Calu3 (cell line): ENCODE measurements at places on chromosomes 7 and 10. TPM values are rescaled to one million over a fixed set of nuclear protein-coding genes. Genes with fewer than 3 reads are reported as not detected.

The NKX2-3 gene
- total RNA-seq, result not detected in 2 replicates

The ACBD5 gene
- total RNA-seq, result 34.1 and 38.6 TPM in 2 replicates

The PPP1R9A gene
- 17.9 and 19.4 TPM in 2 replicates for total RNA-seq

DNA sequence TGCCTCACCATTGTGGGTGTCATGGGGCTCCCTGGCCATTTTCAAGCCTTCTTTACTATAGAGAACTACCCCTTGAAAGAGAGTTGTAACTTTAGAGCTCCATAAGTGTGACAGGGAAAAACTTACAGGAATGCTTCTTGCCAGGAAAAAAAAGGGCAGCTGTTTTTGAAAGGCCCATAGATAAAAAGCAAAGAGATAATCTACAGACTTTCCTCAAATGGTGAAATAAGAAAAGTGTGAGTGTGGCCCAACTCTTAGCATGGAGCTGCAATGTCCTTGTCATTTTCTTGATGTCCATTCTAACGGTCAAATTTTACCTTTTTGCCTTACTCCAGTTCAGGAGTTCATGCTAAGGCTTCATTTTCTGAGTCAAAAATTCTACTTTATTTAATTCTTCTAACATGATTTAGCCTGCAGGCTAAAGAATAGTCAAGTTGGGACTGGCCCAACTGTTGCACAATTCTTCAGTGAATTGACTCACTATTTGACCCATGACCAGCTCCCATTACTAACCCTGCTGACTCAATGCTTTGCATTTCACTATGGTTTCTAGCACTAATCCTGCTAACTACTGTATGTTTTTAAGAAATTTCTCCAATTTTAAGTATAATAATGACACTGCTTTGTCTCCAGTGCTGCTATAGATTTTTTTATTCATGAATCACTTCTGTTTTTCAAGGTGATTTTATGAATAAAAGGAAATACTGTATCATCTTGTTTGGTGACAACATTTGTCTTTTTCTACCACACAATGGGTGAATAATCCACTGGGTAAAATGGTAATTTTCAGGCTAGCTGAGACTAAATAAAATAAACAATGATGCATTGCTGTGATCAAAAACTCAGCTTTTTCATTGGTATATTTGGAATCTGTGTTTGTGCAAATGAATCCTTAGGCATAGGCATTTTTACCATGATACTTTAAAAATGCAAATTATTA lies 41.4 kb upstream of the SGCE start:
- DNase-seq, result peak; percentile 48
- H3K36me3 ChIP-seq, result peaks cover 4% of the 10 kb centered on the region
- H3K4me1 ChIP-seq, result peaks cover 13% of the 10 kb centered on the region
- H3K4me3 ChIP-seq, result no peak overlapping the region
- no peak overlapping the region for H3K27ac ChIP-seq
- no peaks in the 10 kb centered on the region for H3K27me3 ChIP-seq

DNA sequence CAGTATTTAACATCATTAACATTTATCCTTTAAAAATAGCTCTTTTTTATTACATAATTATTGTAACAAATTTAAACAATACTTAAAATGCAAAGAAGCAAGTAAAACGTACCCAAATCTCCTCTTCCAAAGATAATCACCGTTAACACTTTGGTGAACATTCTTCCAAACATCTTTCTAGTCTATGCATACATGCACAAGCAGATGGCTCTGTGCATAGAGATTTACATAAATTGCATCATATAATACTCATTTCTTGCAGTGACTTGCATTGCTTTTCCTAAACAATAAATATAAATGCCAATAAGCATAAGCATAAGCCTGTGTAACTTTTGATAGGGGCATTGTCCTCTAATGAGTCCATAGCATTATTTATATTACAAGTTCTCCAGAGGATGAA lies 89.4 kb upstream of the PALS2 start:
- DNase-seq, result no peak
- H3K27ac ChIP-seq, result no peak overlapping the region
- no peaks in the 10 kb centered on the region for H3K36me3 ChIP-seq
- peaks cover 12% of the 10 kb centered on the region for H3K27me3 ChIP-seq
- H3K4me1 ChIP-seq, result peaks cover 3% of the 10 kb centered on the region

DNA sequence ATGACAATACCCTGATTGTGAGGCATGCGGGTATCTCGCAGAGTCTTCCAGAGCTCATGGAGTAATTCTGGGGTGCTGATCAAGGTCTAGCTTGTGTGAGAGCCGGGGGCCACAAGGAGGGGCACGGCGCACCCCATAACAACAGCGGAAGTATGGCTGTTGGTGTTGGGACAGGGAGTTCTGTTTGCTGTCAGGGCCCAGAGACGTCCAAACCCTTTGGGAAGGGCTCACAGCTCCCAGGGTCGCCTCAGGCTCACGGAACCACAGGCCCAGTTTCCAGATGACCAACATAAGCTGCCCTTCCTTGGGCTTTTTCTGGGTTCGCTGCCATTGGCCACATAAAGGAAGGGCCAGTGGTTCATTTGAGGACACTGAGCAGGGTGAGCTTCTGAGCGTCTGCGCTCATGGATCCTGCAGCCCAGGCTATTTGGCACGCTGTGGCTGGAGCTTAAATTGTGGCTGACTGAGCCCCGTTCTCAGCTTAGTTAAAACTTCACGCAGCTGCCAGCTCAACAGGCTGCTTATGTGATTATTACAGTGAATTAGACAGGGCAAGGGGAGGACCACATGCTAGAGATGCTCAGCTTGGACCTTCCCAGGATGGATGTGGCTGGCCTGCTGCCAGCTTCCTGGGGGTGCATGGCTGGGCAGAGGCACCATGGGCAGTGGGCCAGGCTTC lies 92.3 kb downstream of the DNAJB6 start:
- no peak overlapping the region for H3K27ac ChIP-seq
- no peaks in the 10 kb centered on the region for H3K27me3 ChIP-seq
- H3K36me3 ChIP-seq, result peaks cover 13% of the 10 kb centered on the region
- no peaks in the 10 kb centered on the region for H3K4me1 ChIP-seq
- no peak for DNase-seq
- no peak overlapping the region for H3K4me3 ChIP-seq
